ENCODE measurements at places on chromosomes 4 and X. TPM values are rescaled to one million over a fixed set of nuclear protein-coding genes. Genes with fewer than 3 reads are reported as not detected.
A peak's percentile ranks its signal among the peaks of the same experiment; 100 is the strongest.

GRCh38 chr4:163165217-163166017 lies 1.3 kb downstream of the NAF1 start:
- peaks cover 48% of the 10 kb centered on the region for H3K4me1 ChIP-seq
- peaks cover 40% of the 10 kb centered on the region for H3K36me3 ChIP-seq
- H3K27ac ChIP-seq = peak overlapping the region; percentile 93
- peak overlapping the region; percentile 75 for H3K4me3 ChIP-seq
- no peaks in the 10 kb centered on the region for H3K27me3 ChIP-seq
- no peak for DNase-seq

Gene NOX1
- not detected for total RNA-seq

Gene TNMD
- total RNA-seq = not detected

Gene GYPA
- not detected for total RNA-seq

DNA sequence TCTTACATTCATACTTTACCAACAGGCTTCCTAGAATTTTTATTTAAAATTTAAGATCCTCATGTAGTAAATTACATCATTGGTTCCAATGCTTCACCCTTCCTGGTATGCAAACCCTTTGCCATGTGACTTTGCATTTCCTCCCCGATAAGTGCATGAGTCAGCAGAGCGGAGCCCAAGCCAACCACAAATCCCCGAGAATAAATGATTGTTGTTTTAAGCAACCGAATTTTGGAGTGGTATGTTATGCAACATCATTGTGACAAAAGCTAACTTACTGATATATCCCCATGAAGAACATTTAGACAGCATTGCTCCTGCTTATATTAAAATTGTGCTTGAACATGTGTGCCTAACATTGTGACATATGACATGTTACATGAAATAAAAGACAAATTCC lies 199.4 kb upstream of the DDX53 start:
- no peak overlapping the region for H3K4me3 ChIP-seq
- DNase-seq = no peak
- no peaks in the 10 kb centered on the region for H3K27me3 ChIP-seq
- H3K27ac ChIP-seq = no peak overlapping the region
- no peaks in the 10 kb centered on the region for H3K4me1 ChIP-seq

GRCh38 chrX:69016293-69016941 lies 148.8 kb downstream of the PJA1 start:
- H3K27me3 ChIP-seq = no peaks in the 10 kb centered on the region
- no peak overlapping the region for H3K4me3 ChIP-seq
- H3K4me1 ChIP-seq = no peaks in the 10 kb centered on the region

DNA sequence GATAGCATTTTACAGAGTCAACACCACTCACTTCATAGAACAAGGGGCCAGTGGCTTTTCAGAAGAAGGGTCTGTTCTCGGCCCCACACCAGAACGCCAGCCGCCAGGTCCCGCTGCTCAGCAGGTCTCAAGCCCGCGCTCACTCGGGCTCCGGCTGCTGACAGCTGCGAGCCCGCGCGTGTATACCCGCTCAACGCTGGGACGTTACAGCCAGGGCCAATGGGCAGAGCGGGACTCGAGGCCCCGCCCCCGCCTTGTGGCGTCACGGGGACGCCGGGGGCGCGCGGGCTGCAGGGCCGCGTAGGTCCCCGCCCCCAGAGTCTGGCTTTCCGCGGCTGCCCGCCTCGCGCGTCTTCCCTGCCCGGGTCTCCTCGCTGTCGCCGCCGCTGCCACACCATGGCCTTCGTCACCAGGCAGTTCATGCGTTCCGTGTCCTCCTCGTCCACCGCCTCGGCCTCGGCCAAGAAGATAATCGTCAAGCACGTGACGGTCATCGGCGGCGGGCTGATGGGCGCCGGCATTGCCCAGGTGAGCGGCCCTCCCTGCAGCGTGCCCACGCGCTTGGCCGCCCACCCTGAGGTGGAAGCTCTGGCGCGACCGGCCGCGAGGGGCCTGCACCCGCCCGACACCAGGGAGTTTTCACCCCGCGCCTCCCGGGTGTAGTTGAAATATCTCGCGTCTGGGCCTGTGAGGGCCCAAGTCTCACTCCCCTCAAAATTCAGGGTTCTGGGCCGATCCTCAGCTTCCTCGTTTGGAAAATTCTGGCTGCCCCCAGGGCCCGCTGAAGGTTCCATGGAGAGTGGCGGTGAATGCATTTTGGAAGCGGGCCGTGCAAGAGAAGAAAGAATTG lies at the start of gene HADH:
HADH (plus strand) TSS at position 353 of the 850 bp plus-strand sequence; CDS start at position 397, 44 bp downstream.
- peaks cover 1% of the 10 kb centered on the region for H3K36me3 ChIP-seq
- peak within 1 kb of the TSS; percentile 76 for H3K27ac ChIP-seq
- peak within 1 kb of the TSS; percentile 85 for H3K4me3 ChIP-seq
- peaks cover 36% of the 10 kb centered on the region for H3K4me1 ChIP-seq
- H3K27me3 ChIP-seq = no peaks in the 10 kb centered on the region

- no peaks in the 10 kb centered on the region for H3K36me3 ChIP-seq
- H3K4me1 ChIP-seq = no peaks in the 10 kb centered on the region
- peaks cover 2% of the 10 kb centered on the region for H3K27me3 ChIP-seq
- no peak overlapping the region for H3K27ac ChIP-seq
- no peak overlapping the region for H3K4me3 ChIP-seq
- DNase-seq = no peak
Measured at GRCh38 chr4:143017210-143017609, 167.5 kb upstream of the USP38 start.

Gene RPL34
- total RNA-seq = 1,658 TPM

DNA sequence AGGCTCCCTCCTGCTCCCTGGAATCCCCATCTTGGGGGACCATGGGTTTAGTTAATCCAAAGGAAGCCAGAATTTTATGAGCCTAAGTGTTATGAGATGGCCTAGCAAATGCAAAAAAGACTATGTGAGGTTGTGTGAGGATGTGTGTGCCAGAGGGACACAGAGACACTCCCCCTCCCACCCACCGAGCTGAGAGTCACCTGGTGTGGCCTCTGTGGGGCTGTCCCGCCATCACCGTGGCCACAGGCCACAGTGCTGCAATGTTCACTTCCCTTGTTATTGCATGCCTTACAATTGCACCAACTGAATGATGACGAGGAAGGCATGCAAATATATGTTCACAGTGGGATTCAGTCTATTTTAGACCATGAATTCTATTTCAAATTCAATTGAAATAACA lies 601 bp upstream of the FGFBP2 start:
- H3K36me3 ChIP-seq = no peaks in the 10 kb centered on the region
- peaks cover 8% of the 10 kb centered on the region for H3K4me1 ChIP-seq
- no peak overlapping the region for H3K27ac ChIP-seq
- H3K4me3 ChIP-seq = no peak overlapping the region
- DNase-seq = peak; percentile 68

- no peak for DNase-seq
- H3K36me3 ChIP-seq = no peaks in the 10 kb centered on the region
- no peak overlapping the region for H3K27ac ChIP-seq
- no peaks in the 10 kb centered on the region for H3K4me1 ChIP-seq
- H3K27me3 ChIP-seq = peaks cover under 1% of the 10 kb centered on the region
Measured at GRCh38 chr4:20326977-20327376, 75.3 kb downstream of the SLIT2 start.

Gene CABS1
- total RNA-seq = not detected

DNA sequence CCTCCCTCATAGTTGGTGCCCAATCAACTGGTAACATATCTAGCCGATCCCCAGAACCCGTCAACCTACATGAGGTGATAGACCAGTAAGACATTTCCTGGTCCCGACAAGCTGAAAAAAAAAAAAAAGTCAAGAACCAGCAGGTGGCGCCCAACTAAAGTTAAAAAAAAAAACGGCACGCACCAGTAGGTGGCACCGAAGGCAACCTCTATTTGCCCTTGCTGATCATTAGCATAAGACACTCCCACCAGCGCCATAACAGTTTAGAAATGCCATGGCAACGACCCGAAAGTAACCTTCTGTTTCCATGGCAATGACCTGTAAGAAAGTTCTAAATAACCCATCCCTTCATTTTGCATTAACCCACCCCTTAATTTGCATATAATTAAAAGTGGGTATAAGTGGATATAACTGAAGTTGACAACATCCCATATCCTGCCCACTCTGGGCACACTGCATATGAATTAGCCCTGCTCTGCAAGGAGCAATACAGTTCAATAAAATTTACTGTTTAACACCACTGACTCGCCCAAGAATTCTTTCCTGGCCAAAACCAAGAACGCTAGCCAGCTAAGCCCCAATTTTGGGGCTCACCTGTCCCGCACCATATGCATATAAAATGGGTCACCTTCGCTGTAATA lies 83.9 kb upstream of the SPANXB1 start:
- peaks cover 24% of the 10 kb centered on the region for H3K4me1 ChIP-seq
- peak overlapping the region; percentile 79 for H3K27ac ChIP-seq
- H3K27me3 ChIP-seq = no peaks in the 10 kb centered on the region
- peak; percentile 44 for DNase-seq
- H3K4me3 ChIP-seq = no peak overlapping the region
- H3K36me3 ChIP-seq = no peaks in the 10 kb centered on the region

GRCh38 chr4:23631255-23631950 lies 258.4 kb downstream of the PPARGC1A start:
- no peaks in the 10 kb centered on the region for H3K4me1 ChIP-seq
- H3K4me3 ChIP-seq = no peak overlapping the region
- DNase-seq = no peak

GRCh38 chrX:12988797-12989196 lies 13.9 kb downstream of the TMSB4X start:
- no peak overlapping the region for H3K4me3 ChIP-seq
- no peak overlapping the region for H3K27ac ChIP-seq
- no peaks in the 10 kb centered on the region for H3K27me3 ChIP-seq
- no peak for DNase-seq

GRCh38 chr4:2651546-2651945 lies 104.6 kb downstream of the TNIP2 start:
- no peak overlapping the region for H3K4me3 ChIP-seq
- H3K36me3 ChIP-seq = peaks cover 22% of the 10 kb centered on the region
- peaks cover 24% of the 10 kb centered on the region for H3K4me1 ChIP-seq

Gene ETDB
- total RNA-seq = not detected

- H3K4me1 ChIP-seq = peaks cover 8% of the 10 kb centered on the region
- no peak for DNase-seq
- peaks cover 52% of the 10 kb centered on the region for H3K36me3 ChIP-seq
- H3K27me3 ChIP-seq = no peaks in the 10 kb centered on the region
Measured at GRCh38 chr4:3111461-3111860, 37.0 kb downstream of the HTT start.

DNA sequence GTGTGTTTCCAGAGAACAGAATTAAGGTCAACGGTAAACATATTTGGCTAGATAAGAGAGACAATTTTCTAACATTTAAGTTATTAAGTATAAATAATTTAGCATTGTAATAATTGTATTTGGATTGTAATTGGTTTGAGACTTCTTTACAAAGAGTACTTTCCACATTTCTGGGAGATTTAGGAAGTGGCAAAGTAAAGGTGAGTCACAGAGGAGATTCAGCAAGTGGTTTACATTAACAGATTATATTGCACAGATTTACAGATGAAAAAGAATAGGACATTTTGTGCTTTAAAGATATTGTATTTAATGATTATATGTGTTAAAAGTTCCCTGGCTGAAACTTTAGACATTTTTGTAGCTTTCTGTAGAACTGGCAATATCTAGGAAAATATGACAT lies 584.4 kb upstream of the AADAT start:
- no peaks in the 10 kb centered on the region for H3K36me3 ChIP-seq
- no peak overlapping the region for H3K27ac ChIP-seq
- H3K4me1 ChIP-seq = no peaks in the 10 kb centered on the region
- no peaks in the 10 kb centered on the region for H3K27me3 ChIP-seq
- no peak overlapping the region for H3K4me3 ChIP-seq
- no peak for DNase-seq

- DNase-seq = no peak
- H3K27ac ChIP-seq = no peak overlapping the region
- no peak overlapping the region for H3K4me3 ChIP-seq
- no peaks in the 10 kb centered on the region for H3K4me1 ChIP-seq
- no peaks in the 10 kb centered on the region for H3K36me3 ChIP-seq
Measured at GRCh38 chr4:129350834-129351721, 255.1 kb downstream of the C4orf33 start.

DNA sequence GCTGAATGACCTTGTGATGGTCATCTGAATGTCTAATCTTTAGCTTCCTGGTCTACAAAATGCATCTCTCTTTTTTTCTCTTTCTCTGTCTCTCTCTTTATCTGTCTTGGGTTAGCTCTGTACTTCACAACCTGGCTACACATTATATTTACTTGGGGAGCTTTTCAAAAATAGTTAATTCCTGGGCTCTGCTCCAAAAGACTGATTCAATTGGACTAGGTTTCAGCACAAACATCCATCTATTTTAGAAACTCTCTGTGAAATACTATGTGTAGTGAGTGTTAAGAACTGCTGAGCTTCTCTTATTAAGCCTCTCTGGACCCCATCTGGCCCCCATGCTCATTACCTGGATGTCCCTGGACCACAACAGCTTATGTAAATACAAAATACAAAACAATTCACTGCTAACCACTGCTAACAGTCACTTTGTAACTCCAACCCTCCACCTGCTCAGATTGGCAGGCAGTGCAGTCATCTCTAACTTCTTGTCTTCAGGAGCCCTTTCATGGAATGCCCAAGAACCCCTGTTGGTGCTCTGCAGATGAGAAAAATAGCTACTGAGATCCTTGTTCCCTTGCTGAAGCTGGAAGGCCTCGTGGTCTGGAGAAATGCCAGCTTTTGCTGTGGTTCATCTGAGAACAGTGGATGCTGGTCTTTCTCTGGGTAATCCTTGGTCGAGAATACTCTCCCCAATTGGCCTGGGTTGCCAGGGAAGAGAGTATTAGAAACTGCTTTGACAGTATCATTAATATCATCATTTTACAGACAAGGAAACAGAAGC lies 14.8 kb upstream of the BOD1L1 start:
- no peaks in the 10 kb centered on the region for H3K36me3 ChIP-seq
- no peak for DNase-seq
- no peak overlapping the region for H3K4me3 ChIP-seq
- H3K27me3 ChIP-seq = peaks cover 26% of the 10 kb centered on the region

Gene NSD2
- 197 TPM for total RNA-seq

- H3K27me3 ChIP-seq = no peaks in the 10 kb centered on the region
- no peak overlapping the region for H3K27ac ChIP-seq
- peaks cover 3% of the 10 kb centered on the region for H3K36me3 ChIP-seq
Measured at GRCh38 chr4:2126309-2127043, 67.3 kb downstream of the NAT8L start.

GRCh38 chr4:115675719-115676118 lies 562.3 kb upstream of the NDST4 start:
- H3K27me3 ChIP-seq = no peaks in the 10 kb centered on the region
- no peak for DNase-seq
- no peak overlapping the region for H3K27ac ChIP-seq
- H3K4me1 ChIP-seq = no peaks in the 10 kb centered on the region
- H3K4me3 ChIP-seq = no peak overlapping the region

DNA sequence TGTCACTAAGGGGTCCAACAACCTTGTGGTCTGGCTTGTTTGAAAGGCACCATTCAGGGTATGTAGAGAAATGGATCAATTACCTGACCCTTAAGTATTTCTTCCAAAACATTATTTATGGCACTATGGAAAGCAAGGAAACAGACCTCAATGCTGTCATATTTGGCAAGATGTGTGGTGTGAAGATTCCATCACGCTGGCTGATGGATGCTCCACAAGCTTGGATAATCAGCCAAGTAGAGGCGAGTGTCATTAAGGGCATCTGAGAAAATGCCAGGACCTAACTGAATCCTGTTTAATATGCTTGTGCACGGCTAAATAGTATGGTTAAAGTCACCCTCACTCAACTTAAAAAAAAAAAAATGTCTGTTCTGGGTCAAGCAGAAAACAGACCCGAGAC lies 120.7 kb downstream of the COMMD8 start:
- no peak overlapping the region for H3K27ac ChIP-seq
- H3K36me3 ChIP-seq = no peaks in the 10 kb centered on the region
- H3K4me3 ChIP-seq = no peak overlapping the region
- no peaks in the 10 kb centered on the region for H3K4me1 ChIP-seq
- no peak for DNase-seq
